Ureter (tissue), 1 donor: ENCODE measurements at places on chromosomes 13 and 19.

GRCh38 chr13:73717632-73718031 is 416.6 kb downstream of the KLF12 start:
- no peak for DNase-seq

GRCh38 chr19:14650161-14650560 is 24.5 kb downstream of the ADGRE3 start:
- no peak for DNase-seq

DNA sequence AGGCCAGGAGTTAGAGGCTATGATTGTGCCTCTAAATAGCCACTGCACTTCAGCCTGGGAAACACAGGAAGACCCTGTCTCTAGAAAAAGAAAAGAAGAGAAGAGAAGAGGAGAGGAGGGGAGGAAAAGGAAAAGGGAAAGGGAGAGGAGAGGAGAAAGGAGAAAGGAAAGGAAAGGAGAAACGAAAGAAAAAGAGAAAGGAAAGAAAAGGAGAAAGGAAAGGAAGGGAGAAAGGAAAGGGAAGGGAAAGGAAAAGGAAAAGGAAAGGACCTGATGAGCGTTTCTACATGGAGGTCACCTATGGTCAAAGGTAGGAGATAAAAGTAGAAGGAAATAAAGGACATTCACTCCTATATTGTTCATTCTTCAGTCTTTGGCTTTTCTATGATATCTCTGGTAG is 109.1 kb upstream of the TRPC4 start:
- DNase-seq, result no peak

DNA sequence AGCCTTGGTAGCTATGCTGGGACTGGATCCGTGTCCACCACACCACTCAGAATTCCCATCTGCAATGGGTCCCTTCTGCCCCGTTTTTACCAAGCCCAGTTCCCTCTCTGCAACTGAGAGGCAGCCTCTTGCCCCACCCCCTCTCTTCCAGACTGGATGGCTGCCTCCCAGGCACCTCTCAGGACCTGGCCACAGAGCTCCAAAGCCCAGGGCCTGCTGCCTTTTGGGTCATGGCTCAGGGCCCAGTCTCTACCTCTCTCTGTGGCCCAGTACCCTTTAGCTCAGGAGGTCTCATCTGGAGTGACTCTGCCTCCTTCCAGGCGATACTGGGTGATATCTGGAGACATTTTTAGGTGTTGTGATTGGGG is 10.3 kb upstream of the ZBTB7A start:
- no peak for DNase-seq

GRCh38 chr13:46126552-46127357 is 21.9 kb upstream of the CPB2 start:
- peak; percentile 74 for DNase-seq

GRCh38 chr19:56933014-56933705 is 92.6 kb upstream of the PEG3 start:
- DNase-seq, result no peak

DNA sequence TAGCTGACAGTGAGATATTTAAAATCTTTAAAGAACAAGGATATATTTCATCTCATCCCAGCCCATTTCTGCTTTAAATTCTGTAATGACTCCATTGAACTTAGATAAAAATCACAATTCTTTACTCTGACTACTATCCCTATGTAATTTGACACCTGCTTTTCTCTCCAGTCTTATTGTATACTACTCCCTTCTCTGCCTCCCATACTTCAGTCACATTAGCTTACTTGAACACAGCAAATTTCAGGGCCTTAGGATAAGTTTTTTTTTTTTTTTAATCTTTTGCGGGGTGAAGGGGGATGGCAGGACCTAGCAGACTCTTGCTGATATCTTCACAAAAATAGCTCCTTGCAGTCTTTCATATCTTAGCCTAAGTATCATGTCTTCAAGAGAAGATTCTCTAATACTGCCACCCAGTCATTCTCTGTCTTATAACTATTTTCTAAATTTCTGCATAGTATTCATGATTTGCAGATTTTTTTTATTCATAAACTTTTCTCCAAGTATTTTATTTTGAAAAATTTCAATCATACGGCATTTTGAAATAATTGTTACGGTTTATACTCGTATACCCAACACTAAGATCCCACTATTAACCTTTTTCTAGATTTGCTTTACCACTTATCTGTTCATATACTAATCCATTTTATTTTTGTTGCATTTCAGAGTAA is 151.4 kb downstream of the PCCA start:
- no peak for DNase-seq

GRCh38 chr19:4115050-4115817 is 8.7 kb downstream of the MAP2K2 start:
- no peak for DNase-seq
